ENCODE measurements at places on chromosomes 2 and 18.

- DNase-seq: no peak
Observed at GRCh38 chr2:196173505-196173904, 2.1 kb upstream of the STK17B start.

- no peak for DNase-seq
Observed at GRCh38 chr2:65999103-65999502, 435.8 kb upstream of the MEIS1 start.

DNA sequence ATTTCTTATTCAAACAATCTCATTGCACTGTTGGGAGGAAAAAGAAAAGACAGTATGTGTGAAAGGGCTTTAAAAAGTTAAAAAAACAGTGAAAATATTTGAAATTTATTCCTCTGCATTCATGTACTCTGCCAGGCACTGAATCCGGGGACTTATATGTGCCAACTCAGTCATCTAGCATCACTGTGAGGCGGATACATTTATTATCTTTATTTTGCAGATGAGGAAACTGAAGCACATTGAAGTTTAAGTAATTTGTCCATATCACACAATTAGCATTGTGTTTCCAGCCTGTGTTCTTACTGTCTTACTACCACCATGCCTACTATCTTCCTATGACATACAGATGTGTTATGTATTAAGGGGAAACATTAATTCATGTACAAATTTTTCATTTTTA lies 1.8 kb downstream of the LCLAT1 start:
- DNase-seq: no peak

GRCh38 chr2:12201369-12201768 lies 454.9 kb downstream of the LPIN1 start:
- no peak for DNase-seq

Measured in MCF 10A (cell line).